H54 (cell line): ENCODE measurements at places on chromosomes 6 and 20.

GRCh38 chr20:3041854-3042409 lies 1.5 kb upstream of the GNRH2 start:
- no peak for DNase-seq

GRCh38 chr6:160462551-160463109 lies 114.5 kb downstream of the SLC22A3 start:
- DNase-seq: peak; percentile 13

- no peak for DNase-seq
These were observed 20.0 kb downstream of the SPAG4 start for GRCh38 chr20:35635652-35636051.

DNA sequence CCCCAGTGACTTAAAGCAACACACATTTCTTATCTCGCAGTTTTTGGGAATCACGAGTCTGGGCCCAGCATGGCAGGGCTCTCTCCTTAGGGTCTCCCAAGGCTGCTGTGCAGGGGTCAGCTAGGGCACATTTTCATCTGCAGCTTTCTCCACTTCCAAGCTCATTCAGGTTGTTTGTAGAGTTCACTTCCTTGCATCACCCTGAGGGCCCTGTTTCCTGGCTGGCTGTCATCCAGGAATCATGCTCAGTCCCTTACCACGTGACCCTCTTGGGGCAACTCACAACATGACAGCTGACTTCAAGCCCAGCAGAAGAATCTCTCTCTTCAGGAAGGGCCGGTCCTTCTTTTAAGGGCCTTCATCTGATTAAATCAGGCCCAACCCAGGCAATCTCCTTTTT lies 21.3 kb downstream of the SNAP25 start:
- DNase-seq: peak; percentile 10

DNA sequence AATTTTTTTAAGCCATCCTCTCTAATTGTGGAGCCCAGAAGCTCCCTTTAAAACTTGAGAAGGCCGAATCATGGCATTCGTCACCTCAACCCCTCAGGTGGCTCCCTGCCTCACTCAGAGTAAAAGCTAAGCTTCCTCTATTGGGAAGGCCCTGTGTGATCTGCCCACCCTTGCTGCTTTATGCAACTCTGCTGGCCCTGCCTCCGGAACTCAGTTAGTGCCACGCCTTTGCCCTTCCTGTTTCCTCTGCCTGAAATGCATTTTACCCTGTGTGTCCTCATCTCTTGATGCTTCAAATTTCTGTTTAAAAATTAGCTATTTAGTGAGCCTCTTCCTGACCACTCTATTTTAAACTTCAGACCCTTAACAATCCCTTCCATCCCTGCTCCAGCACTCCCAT lies 5.7 kb downstream of the PACRG start:
- no peak for DNase-seq

DNA sequence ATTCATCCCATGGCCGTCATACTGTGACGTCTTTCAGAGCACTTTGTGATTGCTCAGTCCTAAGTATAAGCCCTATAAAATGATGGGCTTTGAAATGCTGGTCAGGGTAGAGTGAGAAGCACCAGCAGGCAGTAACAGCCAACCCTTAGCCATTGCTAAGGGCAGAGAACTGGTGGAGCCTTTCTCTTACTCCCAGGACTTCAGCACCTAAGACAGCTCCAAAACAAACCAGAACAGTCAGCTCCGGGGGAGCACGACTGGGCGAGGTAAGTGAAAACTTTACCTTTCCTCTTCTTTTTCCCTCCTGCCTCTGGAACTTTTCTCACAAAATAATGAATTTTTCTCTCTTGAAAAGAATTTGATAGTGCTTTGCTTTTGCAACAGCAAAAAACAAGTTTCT lies at the start of gene VIP:
TSS of gene VIP (plus strand) at position 104 of the 400 bp plus-strand sequence. CDS start 1,381 bp downstream, outside the sequence.
- no peak for DNase-seq

DNA sequence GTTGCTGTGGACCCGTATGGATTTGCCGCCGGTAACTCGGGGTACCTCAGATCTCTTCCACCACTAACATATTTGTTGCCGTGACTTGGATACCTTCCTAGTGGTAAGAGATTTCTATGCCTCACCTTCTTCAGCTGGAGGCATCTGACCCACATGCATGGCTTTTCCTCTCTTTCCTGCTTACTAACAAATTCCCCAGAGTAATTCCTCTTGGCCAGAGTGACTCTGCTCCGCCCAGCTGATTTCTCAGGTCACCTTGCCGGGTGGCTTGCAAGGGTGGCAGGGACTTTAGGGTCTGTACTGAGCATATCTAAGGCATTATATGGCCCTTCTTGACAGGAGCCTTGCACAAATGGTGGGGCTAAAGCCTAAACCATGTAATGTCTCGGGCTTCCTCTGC lies 38.2 kb downstream of the FAM184A start:
- DNase-seq: no peak

GRCh38 chr20:47805951-47806350 lies 20.7 kb upstream of the SULF2 start:
- DNase-seq: no peak

DNA sequence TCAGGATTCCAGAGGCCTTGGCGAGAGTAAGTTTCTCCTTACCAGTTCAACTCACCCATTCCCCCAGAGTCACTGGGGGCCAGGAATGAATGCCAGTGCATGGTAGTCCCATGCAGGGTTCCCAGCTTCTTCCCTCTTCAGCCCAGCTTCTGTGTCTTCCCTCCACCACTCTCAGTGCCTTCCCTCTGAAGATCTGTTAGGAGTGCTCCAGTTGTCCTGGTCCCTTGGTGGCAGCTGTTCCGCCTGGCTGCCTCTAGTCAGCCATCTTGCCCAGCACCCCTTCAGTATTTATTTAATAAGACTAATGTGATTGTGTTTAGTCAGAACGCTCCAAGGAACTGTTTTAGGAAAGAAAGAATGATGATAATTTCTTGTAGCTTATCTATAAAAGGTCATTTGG lies 23.1 kb downstream of the FIG4 start:
- no peak for DNase-seq

GRCh38 chr6:134267917-134268361 lies 50.0 kb downstream of the SGK1 start:
- DNase-seq: no peak

GRCh38 chr6:22357724-22358189 lies 60.9 kb upstream of the PRL start:
- no peak for DNase-seq

DNA sequence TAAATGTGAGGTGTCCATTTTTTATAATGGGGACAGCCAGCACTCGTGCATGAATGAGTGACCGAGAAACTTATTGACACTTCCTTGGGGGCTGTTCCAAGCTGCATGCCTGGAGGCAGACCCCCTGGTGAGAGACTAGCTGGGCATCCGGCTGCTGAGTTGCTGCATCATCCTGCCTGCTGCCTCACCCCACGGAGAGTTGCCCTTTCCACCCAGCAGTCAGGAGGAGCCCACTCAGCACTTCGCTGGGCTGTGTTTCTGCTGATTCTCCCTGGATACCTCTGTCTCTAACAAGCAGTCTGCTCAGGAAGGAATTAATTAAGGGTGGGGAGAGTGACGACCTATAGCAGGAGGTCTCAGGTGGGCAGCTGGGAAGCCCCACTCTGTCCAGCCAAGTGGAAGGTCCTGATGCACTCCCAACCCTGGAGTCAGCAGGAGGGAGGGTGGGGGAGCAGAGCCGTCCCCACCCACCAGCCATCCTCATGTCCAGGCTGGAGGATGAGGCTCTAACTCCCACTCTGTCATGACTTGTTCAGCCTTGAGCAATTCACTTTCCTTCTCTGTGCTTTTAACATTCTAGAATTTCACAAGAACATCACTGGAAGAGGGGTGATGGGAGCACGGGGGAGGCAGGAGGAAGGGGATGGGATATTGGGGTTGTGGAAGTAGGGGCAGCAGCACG lies 177.3 kb downstream of the LRFN2 start:
- peak; percentile 38 for DNase-seq

DNA sequence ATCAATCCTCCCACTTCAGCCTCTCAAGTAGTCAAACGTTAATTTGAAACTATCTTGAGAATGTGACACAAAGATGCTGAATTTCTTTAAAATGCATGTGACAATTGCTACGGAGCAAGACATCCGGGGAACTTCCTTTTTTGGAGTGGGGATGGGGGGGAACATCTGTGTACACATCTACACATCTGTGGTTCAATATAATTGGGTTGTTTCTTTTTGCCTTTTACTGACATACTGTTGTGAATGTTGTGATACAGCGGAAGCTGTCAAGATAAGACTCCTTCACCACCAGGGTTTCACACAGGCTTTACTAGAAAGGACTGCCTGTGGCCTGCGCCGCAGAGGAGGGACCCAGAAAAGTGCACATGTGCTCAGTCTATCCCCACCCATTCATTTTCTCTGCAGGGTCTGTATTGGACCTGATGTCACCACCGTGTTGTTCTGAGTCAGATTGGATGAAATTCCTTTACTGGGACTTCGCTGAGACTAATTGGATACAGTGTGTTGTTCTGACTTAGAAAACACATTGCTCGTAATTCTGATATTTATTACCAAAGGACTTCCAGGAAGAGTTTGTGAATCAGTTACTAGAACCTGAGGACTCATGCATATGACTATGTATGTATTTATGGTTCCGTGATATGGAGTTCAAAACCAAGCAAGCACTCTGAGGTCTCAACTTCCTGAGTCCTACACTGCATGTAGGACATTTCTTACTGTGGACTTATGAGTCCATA lies 98.7 kb upstream of the SGK1 start:
- DNase-seq: no peak

DNA sequence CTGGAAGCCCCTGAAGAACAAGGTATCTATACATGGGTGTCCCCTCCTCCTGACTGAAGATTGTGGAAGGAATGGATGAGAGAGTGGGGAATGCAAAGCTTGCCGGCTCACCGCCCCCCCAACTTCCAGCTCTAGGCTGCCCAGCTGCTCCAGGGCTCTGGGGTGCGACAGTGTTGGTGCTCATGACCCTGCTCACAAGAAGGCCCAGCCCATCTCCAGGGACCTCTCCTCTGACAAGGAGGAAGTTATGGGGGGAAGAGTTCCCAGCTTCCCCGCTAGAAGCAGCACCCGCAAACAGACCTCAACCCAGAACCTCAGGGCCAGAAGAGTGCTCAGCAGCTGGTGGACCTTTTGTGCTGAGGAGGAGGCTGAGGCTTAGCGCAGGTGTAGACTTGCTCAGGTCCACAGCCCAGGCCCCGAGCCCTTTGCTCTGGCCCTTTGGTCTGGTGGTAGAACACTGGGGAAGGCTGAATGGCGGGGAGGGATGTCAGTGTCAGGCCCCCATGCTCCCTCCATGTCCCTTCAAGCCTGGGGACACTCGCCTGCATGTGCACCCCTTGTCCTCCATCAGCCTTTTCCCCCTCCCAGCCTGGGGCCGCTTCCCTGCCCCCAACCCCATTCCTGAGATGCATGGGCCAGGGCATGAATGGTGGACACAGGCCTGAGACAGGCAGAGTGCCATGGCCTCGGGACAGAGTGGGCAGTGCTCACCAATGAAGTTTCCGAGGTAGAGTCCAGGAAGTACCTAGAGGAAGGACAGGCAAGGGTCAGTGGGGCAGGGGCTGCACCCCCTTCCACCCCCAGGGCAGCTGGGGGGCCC lies 1.3 kb downstream of the DUSP15 start:
- DNase-seq: no peak

DNA sequence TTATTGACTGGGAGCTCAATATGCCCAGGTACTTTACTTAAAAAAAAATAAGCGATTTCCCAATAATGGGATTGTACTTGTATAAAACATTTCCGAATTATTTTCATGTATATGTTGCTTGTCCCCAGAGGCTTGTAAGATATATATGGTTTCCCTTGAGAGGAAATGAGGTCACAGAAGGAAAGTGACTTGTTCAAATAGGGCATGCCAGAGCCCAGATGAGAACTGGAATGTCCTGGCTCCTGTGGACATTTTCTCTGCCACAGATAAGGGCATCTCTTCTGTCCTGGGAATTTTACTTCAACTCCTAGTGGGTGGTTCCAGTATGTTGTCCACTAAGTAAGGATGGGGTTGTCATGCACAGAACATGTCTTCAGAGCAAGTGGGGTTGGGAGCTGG lies 63.0 kb downstream of the LYRM2 start:
- no peak for DNase-seq

DNA sequence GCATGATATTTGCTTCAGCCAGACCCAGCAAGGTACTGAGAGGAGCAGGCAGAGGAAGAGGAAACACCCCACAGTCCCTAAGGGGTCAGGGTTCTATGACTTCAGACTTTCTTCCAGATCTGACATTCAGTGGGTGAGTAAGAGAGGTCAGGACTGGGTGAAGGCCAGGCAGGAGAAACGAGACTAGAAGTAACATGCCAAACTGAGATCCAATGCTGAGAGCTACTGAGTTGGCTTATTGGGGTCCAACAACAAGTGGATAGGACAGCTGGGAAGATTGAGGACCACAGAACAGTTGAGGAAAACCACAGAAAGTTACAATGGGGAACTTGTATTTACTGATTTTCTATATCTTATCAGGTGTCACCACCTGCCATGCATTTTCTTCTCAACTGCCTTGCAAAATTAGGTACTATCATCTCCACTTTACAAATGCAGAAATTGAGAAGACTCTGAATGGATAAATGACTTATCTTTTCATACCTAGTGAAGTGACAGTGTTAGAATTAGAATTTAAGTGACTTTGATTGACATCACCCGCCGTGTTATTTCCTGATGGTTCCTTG lies 43.8 kb upstream of the HIVEP1 start:
- no peak for DNase-seq

- no peak for DNase-seq
These were observed 472.3 kb upstream of the EYS start for GRCh38 chr6:66179361-66179760.

GRCh38 chr6:35955970-35956369 lies 35.1 kb upstream of the SRPK1 start:
- no peak for DNase-seq

DNA sequence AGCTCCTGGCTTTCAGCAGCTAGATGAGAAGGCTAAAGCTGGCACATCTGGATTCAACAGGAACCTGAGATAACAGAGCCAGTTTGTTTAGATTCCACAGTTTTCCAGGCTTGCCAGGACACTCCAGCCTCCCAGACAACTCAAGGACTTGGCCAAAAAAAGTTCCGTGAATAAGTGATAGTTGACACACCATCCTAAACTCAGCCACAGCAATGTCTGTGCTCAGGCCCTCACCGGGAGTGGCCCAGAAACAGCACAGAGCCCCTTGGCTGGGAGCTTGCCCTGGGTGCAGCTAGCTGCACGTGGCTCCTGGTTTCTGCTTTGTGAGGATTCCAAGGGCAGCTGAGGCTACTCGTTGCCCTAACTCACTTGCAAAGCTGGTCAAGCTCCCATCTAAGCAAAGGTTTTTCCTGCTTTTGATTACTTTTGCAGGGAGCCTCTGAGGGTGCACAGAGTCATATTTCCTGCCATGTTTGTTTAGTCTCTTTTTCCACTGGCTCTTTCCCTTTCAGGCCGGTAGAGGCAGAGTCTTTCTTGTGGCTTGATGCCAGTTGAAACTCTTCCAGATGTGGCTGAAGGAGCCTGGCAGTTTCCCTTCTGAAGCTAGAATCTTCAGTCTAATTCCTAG lies 118.3 kb upstream of the ECI2 start:
- DNase-seq: peak; percentile 23

GRCh38 chr6:18503593-18504231 lies 116.6 kb downstream of the RNF144B start:
- peak; percentile 18 for DNase-seq

- no peak for DNase-seq
These were observed 32.3 kb downstream of the SYNJ2 start for GRCh38 chr6:158013904-158014504.

GRCh38 chr6:158818581-158819212 lies 471 bp downstream of the EZR start:
- peak; percentile 30 for DNase-seq

- no peak for DNase-seq
These were observed 400.1 kb downstream of the PLCB1 start for GRCh38 chr20:8532169-8532568.
